ENCODE measurements at places on chromosomes 12 and 14. TPM values are rescaled to one million over a fixed set of nuclear protein-coding genes. Genes with fewer than 3 reads are reported as not detected.

DNA sequence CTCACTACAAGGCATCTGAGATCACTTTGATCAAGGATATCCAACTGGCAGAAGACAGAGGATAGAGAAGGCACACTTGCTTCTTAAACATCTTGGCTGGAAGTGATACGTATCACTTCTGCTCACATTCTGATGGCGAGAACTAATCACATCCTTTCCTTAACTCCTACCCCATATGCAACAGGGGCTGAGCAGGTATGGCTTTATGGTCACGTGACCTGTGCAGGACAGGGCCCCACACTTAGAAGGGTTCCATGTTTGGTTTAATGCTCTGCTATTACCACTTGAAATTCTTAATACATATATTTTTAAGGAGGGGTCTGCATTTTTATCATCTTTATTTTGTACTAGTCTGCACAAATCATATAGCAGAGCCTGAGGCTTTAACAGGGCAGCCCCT, 177.3 kb downstream of the SLC15A5 start:
- no peak for DNase-seq

- DNase-seq = no peak
Observed at GRCh38 chr12:87925021-87925420, 104.2 kb downstream of the C12orf50 start.

The PFDN5 gene
- 314 TPM for total RNA-seq

- DNase-seq = no peak
Observed at GRCh38 chr14:25121337-25122129, 71.6 kb upstream of the STXBP6 start.

- DNase-seq = no peak
Observed at GRCh38 chr12:110501399-110501751, 536 bp downstream of the VPS29 start.

The PTHLH gene
- 8.8 TPM for total RNA-seq

GRCh38 chr14:91149462-91149861, 35.6 kb downstream of the DGLUCY start:
- peak; percentile 63 for DNase-seq

DNA sequence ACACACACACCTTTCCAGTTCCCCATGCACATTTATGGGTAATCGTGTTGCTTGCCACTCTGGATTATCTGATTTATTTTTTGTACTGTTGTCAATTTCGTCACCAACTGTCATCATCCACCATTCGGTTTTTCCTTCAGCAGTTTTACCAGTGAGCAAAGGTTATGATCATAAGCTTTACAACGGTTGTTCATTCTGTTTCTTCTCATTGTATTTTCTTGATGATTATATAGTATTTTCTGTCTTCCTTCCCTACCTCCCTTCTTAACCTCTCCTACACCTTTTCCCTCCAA, 680 bp downstream of the NECAP1 start:
- DNase-seq = no peak

DNA sequence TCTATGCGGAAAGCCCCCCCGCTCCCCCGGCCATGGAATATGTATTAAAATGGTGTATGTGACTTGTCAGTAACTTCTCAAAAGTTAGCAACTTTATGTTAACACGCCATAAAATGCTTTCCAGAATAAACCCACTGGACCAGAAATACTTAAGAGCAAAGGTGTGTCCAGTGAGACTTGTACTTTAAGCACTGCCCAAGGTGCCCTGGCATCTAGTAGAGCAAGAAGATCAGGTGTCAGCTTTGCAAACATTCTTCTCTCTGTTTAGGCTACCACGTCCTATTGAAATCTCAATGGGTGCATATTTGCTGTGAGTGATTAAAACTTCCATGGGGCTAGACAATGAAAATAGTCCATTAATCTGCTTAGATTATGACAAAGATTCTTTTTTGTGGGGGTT, 201.2 kb downstream of the ESR2 start:
- DNase-seq = no peak

The PTPRQ gene
- total RNA-seq = 0.51 TPM

- peak; percentile 30 for DNase-seq
Observed at GRCh38 chr14:66070542-66071319, 415.4 kb upstream of the CCDC196 start.

DNA sequence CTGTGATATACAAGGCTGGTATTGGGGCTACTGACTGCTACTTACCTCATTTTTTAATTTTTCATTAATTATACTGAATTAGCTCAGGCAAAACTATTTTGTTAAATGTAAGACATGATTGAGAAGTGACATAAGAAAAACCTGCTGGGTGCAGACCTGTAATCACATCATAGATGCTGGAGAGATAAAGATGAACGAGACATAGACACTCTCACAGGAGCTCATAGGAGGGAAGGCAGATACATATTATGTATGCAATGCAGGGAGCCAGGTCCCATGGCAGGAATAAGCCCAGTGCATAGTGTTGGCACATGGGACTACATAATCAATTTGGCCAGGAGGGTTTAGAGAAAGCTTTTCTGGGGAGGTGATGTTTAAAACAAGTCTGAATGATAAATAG, 74.9 kb downstream of the PRKCH start:
- DNase-seq = no peak
